ENCODE measurements at places on chromosomes 16 and 17.

GRCh38 chr17:76737676-76738467 lies at the start of gene MFSD11:
Gene MFSD11 (plus strand): TSS chr17:76738119. CDS start chr17:76738353, 234 bp downstream.
- DNase-seq, result peak; percentile 98

DNA sequence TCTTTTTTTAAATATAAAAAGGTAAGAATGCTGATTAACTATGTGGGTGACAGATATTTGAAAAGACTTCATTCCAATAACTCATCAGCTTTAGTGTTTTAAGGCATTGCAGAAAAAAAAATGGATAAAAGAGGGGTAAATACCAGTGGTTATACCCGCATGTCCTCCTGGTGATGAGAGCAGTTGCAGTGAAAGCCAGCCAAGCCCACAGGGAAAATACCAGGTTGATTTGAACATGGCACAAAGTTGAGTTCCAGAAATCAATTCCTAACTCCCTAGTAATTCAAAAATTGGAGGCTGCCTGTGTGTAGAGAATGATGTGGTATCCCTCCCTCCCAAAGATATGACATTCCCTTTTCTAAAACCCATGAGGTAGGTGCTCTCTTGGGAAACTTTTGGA lies 453.2 kb upstream of the SOX9 start:
- no peak for DNase-seq

GRCh38 chr17:39197380-39198185 lies at the start of gene CACNB1:
Gene CACNB1 (minus strand): TSS chr17:39197669. CDS start chr17:39197495, 174 bp downstream.
- peak; percentile 88 for DNase-seq

DNA sequence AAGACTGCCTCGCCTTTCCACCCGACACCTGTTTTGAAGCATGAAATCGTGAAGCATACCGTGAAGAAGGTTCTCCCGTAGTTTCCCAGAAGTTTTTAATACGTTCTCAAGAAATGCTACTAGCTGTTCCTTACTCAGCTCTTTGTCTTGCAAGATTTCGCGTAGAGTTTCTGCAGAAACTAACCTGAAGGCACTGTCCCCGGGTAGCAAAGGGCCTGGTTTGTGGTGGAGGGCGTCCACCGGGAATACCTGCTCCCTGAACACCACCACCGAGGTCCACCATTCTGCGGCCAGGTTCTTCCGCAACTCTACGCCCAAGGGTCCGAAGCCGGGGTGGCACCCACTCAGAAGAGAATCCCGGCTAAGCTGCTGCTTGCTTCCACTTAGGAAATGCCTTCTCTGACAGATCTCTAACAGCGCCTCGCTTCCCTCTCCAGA lies 487 bp downstream of the POLG2 start:
- DNase-seq, result no peak

- no peak for DNase-seq
Observed at GRCh38 chr17:66713533-66714042, 121.3 kb upstream of the CACNG5 start.

GRCh38 chr16:65497571-65497970 lies 375.7 kb upstream of the CDH11 start:
- no peak for DNase-seq

DNA sequence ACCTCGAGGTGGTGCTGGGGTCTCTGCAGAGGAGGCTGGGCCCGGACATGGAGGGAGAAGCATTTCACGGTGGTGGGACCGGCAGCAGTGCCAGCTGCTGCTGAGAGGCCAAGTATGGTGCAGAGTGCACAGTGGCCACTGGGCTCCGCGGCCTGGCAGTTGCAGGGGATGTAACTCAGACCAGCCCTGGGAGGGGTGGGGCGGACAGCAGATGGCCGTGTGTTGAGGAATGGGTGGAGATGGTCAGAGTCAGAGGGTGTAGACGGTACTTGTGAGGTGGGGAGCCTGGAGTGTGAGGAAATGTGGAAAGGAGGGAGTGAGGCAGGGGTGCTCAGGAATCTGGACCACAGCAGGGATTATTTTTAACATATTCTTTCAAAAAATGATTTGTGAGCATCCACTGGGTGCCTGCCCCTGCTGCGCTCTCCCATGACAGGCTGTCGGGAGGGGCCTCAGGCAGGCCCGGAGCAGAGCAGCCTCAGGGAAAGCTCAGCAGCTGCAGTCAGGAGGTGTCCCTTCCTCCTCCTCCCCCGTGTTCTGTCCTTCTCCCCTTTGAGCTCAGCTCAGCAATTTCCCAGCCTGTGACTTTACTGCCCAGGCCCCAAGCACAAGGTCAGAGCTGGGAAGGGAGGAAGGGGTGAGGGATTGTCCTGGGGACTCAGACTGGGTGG lies 113.1 kb downstream of the RAP1GAP2 start:
- no peak for DNase-seq

DNA sequence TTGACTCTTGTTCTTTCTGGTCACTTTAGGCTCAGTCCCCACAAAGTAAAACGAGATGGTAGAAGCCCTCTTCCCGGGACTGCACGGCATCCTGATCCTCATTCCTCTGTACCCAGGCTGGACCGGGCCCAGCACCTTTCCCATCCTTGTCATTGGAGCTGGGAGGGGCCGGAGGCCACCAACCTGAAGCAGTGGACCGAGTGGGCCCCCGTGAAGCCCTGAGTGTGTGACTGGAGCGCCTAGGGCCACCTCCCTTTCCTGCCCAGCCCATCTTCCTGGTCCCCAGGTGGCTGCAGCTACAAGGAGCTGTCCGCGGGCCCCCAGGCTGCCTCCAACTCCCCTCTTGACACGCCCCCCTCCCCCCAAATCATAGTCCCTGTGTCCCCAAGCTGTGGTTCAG lies 17.1 kb upstream of the CD300A start:
- DNase-seq, result no peak

DNA sequence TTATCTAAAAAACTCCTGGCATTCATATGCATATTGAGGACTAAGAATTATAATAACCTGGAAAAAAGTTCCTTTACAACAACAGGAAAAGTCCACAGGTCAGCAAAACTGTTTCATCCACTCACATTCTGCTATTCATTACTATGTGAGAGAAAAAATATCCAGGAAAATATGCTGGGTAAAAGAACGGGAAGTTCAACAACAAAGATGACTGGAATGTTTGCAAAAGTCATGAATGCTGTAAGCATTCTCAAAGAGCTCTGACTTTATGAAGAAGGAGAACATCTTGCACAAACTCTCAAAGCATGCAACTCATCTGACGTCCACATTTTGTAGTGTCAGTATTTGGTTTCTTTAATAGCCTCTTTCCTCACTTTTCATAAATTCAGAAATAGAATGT lies 56.9 kb upstream of the ALDH3A1 start:
- peak; percentile 49 for DNase-seq

DNA sequence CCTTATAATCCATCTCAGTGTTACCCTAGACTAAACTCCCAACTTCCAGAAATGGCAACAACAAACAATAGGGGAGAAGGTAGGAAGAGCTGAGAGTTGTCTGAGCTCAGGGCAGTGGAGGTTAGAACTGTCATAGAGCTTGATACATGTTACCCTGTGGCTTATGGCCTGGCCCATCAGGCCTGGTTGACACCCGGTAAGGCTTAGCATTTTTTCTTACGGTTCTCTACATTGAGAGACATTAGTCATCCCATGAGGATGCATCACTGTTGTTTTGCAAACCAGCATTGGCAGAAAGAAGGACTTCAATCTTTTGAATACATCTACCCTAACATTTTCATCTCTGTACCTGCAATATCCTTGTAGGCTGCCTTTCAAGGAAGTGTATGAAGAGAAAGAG lies 226.6 kb downstream of the PHKB start:
- DNase-seq, result no peak

DNA sequence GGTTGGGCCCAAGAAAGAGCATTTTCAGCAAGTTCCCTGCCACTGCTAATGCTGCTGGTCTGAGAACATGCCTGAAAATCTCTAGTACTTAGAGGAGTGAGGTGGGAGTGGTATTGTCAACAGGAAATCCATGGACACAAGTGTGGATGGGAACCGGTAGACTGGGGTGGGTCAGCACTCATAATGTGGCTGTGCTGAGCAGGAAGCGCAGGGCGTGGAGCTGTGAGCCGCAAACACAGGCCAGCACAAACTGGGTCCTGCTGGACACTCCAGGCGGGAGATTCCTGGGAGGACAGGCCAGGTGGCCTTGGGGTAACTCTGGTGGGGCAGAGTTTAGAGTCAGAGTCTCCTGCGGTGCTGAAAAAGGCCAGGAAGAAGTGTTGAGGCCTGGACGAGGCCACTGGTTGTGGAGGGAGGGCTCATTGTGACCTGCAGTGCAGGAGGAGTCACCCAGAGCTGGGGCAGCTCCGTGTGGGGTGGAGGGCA lies 62.6 kb downstream of the BANP start:
- no peak for DNase-seq

- DNase-seq, result peak; percentile 89
Observed at GRCh38 chr16:78258375-78259065, 159.1 kb downstream of the WWOX start.

DNA sequence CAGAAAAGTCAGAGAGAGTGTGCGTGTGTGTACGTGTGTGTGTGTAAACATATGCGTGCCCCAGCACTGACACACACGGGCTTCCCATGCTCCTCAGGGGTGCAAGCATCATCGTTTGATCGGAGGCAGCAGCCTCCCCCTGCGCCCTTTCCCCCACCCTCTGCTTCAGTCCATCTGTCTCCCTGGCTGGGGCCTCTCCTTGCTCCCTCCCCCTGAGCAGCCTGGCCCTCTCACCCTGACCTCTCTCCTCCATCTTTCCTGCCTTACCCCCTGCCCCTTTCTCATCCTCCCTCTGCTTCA lies 4.4 kb downstream of the STX1B start:
- DNase-seq, result no peak

DNA sequence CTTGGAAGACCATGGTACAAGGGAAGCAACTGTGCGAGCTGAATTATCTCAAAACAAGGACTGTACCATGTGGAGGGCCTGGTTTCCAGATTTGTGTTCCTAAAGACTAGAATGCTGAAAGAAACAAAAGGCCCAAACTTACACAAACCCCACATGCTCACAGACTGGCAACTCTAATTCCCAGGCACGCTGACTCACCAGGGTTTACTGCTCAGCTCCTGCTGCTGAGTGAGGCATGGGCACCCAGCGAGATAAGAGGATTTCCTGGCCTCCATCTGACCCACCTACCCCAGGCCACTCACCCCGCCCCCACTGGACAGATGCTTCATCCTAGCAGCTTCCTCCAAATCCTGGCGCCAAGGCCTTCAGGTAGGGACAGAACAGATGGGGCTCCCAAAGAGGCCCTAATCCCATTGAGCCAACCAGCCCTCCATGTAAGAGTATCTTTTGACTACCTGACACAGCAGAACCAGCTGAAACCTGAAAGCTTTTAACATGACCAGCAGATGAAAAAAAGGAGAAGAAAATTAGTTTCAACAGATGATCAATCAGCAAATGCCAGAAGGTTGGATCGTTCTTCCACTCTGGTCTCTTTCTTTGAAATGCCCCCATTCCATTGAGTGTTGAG lies 33.9 kb downstream of the DCUN1D3 start:
- peak; percentile 79 for DNase-seq

GRCh38 chr17:58281511-58282011 lies 826 bp upstream of the MPO start:
- no peak for DNase-seq
